Left ventricle myocardium inferior (tissue), 1 donor: ENCODE measurements at places on chromosomes 1 and 21.

- no peak for DNase-seq
Observed at GRCh38 chr21:40466893-40467483, 380.0 kb downstream of the DSCAM start.

GRCh38 chr1:115283249-115283648, 54.8 kb downstream of the NGF start:
- peak; percentile 30 for DNase-seq

GRCh38 chr21:15164678-15165303, 100.0 kb upstream of the NRIP1 start:
- DNase-seq, result no peak

- DNase-seq, result peak; percentile 79
Observed at GRCh38 chr1:29124366-29125236, 898 bp upstream of the TMEM200B start.

DNA sequence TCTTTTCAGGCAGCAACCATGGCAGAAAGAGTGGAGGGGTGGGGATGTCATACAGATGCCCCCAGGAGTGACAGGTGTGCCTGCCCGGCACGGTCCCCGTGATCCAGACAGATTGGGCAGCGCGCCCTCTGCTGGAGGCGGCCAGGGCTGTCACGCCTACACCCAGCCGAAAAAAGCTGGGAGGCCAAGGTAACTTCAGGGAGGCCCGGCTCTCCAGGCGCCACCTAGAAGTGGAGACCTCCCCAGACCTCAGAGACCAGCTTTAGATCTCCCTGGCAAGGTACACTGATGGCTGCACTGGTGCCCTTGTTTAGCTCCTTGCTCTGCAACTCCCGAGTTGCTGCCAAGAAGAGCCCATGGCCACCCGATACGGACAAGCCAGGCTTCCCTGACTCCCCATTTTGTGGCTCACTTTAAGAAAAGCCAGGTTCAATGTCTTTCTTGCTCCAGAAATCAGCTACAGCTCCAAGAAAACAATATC, 6.6 kb downstream of the GOLT1A start:
- peak; percentile 55 for DNase-seq

- DNase-seq, result no peak
Observed at GRCh38 chr1:46399307-46399706, 5.2 kb downstream of the FAAH start.

- DNase-seq, result no peak
Observed at GRCh38 chr21:44677881-44678280, 4.1 kb downstream of the KRTAP12-1 start.

DNA sequence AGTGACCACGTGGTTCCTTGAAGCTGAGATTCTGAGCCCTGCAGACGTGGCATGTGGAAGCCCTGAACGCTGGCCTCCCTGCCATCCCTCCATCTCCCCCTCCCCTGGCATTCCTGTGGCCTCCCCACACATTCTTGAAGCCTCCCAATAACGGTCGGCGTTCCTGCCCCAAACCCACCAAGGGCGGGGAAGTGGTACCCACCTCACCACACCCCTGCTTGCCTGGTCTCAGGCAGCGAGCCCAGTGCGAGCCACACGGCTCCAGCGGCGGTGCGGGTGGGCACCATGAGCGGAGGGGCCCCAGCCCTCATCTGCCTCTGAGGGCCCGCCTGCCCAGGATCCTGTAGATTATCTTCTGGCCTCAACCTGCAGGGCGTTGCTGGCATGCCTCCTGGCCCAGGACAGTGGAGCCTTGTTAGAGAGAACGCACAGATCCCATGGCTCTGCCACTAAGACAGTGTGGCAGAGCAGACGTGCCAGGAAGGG, 20.6 kb upstream of the PRELP start:
- no peak for DNase-seq

- no peak for DNase-seq
Observed at GRCh38 chr1:174131032-174131638, 28.2 kb upstream of the RABGAP1L start.

- DNase-seq, result no peak
Observed at GRCh38 chr1:179038528-179039281, 13.0 kb downstream of the FAM20B start.

- no peak for DNase-seq
Observed at GRCh38 chr1:68384872-68385411, 64.8 kb downstream of the RPE65 start.

GRCh38 chr1:198678901-198679329, 40.1 kb downstream of the PTPRC start:
- no peak for DNase-seq

- DNase-seq, result no peak
Observed at GRCh38 chr1:209884665-209885117, 53.3 kb upstream of the SYT14 start.

GRCh38 chr1:236492378-236492777, 31.4 kb upstream of the LGALS8 start:
- DNase-seq, result no peak

GRCh38 chr21:38968887-38969543, 163.3 kb downstream of the ETS2 start:
- DNase-seq, result no peak

- DNase-seq, result peak; percentile 18
Observed at GRCh38 chr1:39900662-39901463, 854 bp downstream of the MYCL start.

DNA sequence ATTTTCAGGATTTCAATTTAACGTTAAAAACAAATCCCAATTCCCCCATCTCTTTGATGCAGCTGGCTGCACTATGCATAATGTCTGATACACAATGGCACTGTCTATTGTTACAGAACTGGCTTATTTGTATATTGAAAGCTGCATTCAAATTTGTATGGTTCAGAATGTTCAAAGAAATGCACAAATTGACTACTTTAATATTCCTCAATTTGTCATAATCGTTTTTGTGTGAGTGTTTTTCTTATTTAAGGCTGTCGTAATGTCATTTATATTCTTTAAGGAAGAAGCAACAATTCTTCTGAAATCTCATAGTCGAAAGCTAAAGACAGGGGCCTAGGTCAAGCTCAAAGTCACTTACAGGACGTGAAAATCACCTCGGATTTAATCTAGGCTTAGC, 341.4 kb upstream of the ZRANB2 start:
- no peak for DNase-seq

- no peak for DNase-seq
Observed at GRCh38 chr1:229495782-229496181, 12.4 kb downstream of the NUP133 start.

DNA sequence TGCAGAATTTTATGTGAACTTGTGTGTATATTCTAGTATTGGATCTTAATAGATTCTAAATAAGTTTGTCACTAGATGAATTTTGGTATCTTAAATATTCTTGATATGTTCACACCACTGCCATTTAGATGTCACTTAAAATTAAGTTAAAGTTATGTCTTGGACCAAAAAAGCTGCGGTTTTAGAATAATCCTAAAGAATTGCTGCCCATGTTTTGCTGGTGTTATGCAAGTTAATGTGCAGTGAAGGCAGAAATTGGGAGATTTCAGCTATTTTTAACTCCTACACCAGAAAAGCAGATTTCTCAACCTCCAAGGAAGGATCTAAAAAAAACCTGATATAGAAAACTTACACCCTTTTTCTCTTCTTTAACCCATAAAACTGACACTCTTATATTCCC, 757 bp downstream of the ACADM start:
- DNase-seq, result no peak

DNA sequence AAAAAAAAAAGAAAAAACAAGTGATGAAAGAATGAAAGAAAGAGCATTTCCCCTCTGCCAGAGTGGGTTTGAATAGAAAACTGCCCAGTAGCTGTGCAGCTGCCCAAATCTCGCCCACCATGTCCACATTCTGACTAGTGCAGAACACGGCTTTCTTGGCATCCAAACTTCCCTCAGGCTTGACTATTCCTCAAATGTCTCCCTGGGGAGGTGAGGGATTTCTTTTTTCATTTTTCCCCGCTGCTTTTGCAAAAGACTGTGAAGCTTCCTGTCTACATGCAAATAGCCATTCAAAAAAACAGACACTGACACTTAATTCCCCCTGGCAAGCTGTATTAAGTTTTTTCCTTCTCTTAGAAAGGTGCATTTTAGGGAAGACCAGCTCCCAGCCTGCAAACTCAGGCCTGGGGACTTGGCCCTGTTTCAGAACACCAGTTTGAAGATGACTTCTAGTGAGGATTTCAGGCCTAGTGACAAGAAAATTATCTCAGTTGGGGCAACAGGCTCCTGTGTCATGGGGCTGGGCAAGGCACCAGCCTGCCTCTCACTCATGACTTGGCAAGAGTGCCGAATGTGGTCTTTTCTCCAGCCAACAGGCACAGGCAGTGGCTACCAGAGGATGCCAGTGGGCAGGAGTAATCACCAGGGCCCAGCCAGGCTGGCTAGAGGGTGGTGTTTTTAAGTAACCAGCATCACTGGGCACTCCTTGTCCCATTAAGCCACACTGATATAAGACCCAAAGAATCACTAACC, 178.1 kb upstream of the NFIA start:
- peak; percentile 72 for DNase-seq

DNA sequence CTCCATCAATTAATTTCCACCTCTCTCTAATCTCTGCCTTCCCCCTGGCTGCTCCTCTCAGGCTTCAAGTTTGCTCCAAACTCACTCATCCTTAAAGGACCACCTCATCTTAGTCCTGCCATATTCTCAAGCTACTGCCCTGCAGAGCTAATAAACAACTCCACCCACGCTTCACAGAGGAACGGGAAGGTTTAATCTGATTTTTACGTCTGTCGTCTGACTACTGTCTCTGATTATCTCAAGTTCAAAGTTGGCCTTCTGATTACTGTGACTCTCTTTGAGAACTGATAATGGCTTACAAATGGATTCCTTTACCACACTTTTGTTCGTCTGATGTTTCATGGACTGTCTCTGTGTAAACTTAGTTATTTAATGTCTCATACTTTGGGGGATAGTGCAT, 7.6 kb upstream of the CPT2 start:
- DNase-seq, result no peak
